ENCODE measurements at places on chromosomes 12 and 14. TPM values are rescaled to one million over a fixed set of nuclear protein-coding genes. Genes with fewer than 3 reads are reported as not detected.

SLCO1C1 gene
- total RNA-seq: not detected

- DNase-seq: no peak
Measured at GRCh38 chr12:10369557-10370415, 20.1 kb downstream of the KLRK1 start.

GRCh38 chr14:75182821-75183220 lies 6.4 kb upstream of the TMED10 start:
- no peak for DNase-seq

GRCh38 chr12:87660291-87660690 lies 368.9 kb downstream of the C12orf50 start:
- no peak for DNase-seq

- DNase-seq: no peak
Measured at GRCh38 chr12:48972213-48972951, 847 bp upstream of the WNT10B start.
